ENCODE measurements at places on chromosomes 7 and 10.

DNA sequence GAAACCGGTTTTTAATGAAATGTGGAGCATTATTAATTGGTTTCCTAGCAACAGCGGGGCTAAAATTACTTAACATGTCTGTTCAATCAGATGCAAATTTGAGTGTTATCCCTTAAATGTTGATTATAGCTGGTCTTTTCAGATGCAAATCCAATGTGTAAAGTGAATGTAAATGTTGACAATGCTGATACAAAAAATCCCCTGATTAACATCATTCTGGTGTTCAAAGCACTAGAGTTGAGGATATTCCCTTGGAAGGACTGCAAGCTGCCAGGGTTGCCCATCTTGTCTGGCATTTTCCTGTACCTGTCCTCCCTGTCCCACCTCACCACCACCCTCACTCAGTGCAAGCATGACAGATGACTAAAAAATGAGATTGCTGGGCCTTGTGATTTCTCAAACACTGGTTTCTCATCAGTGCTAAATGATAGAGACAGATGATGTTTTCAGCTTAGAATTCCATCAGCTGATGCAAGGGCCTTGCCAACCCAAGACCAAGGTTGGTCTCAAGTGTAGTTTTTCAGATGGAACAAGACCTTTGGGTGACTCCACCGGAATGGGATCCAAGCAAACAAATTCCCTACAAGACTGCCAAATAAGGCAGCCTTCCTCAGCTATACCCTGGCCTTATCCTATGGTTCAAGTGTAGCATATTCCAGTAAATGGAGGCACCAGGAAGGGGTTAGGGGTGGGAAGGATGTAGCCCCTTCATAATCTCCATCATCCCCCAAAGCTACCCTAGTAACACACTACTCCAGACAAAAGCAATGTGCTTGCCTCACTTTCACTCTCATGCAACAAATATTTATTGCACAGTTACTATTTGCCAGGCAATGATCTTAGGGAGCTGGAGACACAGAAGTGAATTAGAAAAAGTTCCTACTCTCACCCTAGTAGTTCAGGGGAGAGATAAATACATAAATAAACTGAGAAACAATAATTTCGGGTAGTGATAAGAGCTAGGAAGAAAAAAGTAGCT, 54.9 kb downstream of the JAZF1 start:
- no peak for DNase-seq

- no peak for DNase-seq
Observed at GRCh38 chr10:111344804-111345203, 268.0 kb downstream of the ADRA2A start.

GRCh38 chr10:69847883-69848282, 46.2 kb downstream of the COL13A1 start:
- no peak for DNase-seq

GRCh38 chr10:9163699-9164098, 1109.2 kb downstream of the GATA3 start:
- DNase-seq, result no peak

GRCh38 chr10:117260084-117260483, 19.2 kb downstream of the SLC18A2 start:
- no peak for DNase-seq

GRCh38 chr7:158274996-158275395, 312.6 kb downstream of the PTPRN2 start:
- no peak for DNase-seq

GRCh38 chr7:18350678-18351077, 144.9 kb upstream of the HDAC9 start:
- no peak for DNase-seq

- no peak for DNase-seq
Observed at GRCh38 chr7:1925349-1925748, 255.3 kb downstream of the ELFN1 start.

GRCh38 chr10:130801276-130801675, 510.2 kb downstream of the TCERG1L start:
- DNase-seq, result no peak

- DNase-seq, result no peak
Observed at GRCh38 chr10:101828766-101829551, 10.7 kb upstream of the OGA start.

GRCh38 chr7:119969054-119969453, 303.9 kb upstream of the KCND2 start:
- no peak for DNase-seq

All from Panc1 (cell line).